Esophagus squamous epithelium (tissue), 5 donors: ENCODE measurements at places on chromosomes 7 and 10.

DNA sequence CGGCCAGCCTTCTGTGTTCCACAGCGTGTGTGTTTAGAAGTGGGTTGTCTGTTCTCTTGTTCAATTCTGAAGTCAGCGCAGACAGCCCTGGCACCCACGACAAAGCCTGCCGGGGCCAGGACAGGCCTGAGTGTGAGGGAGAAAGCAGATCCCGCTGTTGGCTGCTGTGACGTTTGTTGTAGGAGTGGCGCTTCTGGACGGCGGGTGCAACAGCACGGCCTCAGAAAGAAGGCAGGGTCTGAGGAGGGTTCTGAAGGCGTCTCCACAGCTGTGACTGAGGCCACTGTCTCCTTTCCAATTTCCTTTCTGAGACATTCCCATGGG is 76.2 kb downstream of the VIPR2 start:
- no peak for DNase-seq

- no peak for DNase-seq
Observed at GRCh38 chr7:98281757-98282606, 496 bp downstream of the BRI3 start.

- no peak for DNase-seq
Observed at GRCh38 chr10:12766223-12766622, 235.3 kb downstream of the CCDC3 start.

- no peak for DNase-seq
Observed at GRCh38 chr7:155166673-155167370, 96.7 kb downstream of the HTR5A start.

DNA sequence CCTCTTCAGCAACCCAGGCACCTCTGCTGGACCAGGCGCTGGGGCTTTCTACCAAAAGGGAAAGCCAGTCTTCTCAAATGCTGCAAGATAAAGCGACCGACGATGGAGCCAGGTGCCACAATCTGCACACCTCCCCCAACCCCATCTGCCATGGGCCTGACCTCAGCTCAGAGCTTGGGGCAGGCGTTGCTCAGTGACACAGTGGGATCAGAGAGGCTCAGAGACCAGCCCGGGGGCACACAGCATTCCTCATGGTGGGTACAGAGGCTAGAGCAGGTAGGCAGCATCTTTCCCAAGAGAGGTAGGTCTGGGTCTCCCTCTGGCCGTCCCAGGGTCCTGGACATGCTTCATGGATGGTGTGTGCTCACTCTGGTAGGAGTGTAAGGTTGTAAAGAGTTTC is 56.3 kb downstream of the ZMIZ1 start:
- no peak for DNase-seq

DNA sequence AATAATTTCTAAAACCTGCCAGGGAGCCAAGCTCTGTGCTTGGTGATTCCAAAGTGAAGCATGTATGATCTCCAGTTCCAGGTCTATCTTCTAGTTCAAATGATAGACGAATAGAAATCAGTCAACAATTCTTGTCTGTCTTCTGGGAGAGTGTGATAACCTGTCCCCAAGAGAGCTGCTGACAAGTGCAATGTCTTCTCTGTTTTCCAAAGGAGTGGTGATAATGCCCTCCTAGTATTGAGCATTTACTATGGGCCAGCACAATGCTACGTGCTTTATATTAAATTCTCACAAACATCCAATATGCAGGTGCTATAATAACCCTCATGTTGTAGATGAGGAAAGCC is 10.2 kb downstream of the MXI1 start:
- no peak for DNase-seq

DNA sequence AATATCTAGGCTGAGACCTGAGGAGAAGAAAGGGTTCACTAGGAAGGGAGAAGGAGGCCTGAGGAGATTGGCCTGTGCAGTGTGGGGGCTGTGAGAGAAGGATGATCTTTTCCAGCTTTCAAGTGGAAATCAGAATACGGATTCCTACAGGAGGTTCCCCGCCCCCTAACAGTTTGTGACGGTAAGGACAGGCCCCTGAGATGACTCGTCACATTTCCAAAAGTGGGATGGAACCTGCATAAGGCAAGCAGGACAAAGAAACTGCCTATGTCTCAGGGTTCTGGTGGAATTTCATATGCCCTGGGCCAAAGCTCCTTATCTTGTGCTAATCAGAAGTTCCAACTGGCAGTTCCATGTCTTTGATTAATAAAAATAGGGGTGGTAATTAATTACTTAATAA is 275.6 kb downstream of the SNX10 start:
- DNase-seq = no peak

DNA sequence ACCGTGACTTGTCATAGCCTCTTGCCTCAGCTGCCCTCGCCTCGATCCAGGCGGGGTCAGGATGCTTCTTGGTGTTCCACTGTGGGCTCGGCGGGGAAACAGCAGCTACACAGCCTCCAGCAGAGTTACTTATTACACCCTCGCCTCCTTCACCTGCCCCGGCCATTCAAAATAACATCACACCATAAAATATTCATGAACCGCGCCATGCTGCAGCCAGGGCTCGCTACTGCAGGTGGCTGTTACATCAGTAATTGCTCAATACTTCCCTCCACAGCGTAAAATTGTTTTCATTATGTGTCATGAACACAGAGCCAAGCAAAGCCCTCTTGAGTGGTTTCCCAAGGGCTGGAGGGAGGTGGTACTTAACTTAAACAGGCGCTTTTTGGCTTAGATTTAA is 241.5 kb upstream of the SP8 start:
- DNase-seq = no peak

DNA sequence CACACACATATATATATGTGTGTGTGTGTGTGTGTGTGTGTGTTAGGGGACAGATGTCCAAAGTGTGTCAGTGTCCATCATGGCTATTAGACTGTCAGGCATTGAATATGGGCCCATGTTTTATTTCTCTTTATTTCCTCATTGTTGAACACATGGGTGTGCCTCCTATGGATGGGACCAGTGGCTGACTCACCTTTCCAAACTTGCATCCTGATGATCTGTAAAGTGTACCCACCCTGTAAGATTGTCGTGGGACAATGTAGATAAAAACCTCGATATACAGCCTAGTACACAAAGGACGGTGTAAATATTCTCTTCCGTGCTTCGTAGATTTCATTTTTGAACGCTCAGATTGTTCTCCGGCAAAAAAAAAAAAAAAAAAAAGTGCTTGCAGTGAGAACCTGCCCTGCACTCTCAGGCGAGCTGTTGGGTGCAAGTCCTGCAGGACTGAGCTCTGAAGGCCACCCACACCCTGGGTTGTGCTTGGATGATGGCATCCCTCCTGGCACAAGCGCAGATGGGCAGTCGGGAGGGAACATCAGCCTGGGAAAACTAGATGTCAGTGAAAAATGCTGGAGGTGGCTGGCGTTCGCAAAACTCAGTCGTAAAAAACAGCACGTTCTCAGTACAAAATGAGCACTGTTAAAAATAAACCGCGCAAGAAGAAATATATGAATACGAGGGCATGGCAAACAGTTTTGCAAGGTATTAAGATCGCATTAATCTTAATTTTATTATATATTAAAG is 166.9 kb downstream of the CUX1 start:
- no peak for DNase-seq

- DNase-seq = no peak
Observed at GRCh38 chr10:95831515-95831914, 75.6 kb downstream of the ENTPD1 start.

- no peak for DNase-seq
Observed at GRCh38 chr10:49579621-49580020, 30.5 kb upstream of the SLC18A3 start.

DNA sequence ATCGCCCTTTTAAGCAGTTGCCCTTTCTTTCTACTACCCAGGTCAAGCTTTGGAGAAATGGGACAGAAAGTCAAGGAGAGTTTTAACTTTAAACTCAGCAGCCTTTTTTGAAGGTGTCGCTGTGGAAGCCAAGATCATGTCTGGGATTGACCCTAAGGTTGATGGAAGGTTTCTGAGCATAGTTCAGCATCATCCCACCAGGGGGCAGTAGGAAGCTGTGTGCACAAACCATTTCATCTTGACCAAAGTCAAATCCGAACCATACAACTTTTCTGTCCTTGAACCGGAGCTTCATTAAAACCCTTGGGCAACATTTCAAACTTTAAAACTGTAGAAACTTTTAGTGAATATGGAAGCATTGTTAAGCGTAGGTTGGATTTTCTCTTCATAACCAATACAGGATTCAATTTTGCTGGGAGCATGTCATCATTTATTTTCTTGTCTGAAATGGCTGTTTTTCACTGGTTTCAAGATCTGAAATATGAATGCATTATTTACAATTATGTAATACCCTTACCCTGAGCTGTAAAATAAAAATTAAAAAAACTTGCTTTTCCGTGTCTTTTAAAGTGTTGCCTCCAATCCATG is 214.4 kb upstream of the KIAA1217 start:
- DNase-seq = no peak

DNA sequence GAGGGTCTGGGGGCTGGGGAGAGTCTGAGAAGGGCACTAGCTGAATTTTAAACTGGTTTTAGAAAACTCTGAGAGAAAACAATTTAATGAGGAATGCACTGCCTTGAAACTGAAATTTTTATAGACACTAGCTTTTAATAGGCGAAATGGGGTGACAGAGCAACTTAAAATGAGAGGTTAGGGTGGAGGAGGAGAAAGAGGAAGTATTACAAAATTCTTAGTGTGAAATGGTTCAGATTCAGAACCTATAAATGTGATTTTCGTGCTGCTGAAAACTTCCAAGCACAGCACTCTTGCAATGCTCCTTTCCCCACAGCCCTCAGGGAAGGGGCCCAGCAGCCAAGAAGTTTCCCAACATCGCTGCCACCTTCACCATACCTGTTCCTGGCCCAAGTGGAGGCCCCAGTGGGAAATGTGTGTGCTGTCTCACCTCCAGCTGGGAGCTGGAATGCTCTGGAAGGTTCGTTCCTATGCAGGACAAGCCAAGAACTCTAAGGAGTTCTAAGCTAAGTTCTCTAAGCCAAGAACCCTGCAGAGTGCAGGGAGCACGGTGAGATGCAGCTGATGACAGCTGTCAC is 60.0 kb downstream of the ATXN7L1 start:
- no peak for DNase-seq

DNA sequence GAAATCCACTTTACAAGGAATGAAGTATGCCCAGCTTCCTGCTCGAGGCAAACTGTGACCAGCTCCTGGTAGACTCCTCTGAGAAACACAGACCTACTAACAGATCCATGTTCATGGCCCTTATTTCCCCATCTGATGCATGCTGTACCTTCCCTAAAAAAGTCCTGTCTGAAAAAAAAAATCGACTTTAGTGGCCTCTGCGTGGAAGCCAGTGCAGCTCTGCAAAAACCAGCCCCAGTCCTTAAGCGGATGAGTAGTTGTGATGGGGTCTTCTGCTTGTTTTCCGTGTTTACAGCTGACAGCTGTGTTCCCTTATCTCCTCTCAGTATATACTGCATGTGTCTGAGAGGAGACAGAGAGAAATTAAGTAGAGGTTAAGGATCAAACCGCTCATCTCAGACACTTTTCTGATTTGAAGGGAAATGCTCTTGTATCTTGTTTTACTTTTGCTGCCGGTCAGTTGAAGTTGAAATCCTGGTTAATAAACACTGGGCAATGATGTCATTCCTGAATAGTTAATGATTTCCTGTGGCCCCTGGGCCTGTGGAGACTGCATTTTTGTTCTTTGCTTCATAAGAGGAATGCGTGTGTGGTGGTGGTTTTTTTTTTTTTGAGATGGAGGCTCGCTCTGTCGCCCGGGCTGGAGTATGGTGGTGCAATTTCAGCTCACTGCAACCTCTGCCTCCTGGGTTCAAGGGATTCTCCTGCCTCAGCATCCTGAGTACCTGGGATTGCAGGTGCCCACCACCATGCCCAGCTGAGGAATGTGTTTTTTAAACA is 67.6 kb downstream of the DOCK1 start:
- DNase-seq = no peak

DNA sequence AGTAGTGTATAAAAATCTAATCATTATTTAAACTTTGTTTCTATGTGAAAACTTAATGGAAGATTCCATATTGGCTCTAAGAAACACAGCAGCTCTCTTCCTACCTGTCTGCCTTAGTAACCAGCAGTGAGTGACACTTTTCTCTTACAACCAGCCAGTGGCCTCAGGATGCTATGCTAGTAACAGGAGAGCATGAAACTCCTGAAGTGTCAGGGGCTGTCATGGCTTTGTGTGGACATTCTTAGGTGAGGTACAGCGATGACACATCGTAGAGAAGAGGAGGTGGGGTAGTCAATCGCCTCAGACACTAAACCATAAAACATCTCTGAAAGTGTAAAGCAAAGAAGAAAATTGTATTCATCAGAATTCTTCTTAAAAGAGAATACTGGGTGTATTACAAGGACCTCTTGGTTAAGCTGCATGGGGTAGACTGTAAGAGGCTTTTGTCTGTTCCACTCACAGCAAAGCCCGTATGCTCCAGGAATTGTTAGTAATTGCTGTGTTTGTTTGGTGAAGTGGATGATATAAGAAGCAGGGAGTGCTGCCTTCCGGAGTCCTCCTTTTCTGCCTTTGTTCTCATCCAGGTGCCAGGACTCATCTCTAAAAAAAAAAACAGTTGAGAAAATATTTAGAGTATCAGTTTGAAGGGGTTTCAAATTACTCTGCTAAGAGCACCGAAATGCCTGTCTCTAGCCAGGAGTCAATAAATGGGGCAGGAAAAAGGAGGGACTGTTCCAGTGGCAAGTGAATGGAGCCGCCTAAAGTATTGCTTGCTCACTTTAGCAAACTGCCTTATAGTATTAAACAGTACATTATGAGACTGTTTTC is 518.8 kb downstream of the CNTNAP2 start:
- no peak for DNase-seq

DNA sequence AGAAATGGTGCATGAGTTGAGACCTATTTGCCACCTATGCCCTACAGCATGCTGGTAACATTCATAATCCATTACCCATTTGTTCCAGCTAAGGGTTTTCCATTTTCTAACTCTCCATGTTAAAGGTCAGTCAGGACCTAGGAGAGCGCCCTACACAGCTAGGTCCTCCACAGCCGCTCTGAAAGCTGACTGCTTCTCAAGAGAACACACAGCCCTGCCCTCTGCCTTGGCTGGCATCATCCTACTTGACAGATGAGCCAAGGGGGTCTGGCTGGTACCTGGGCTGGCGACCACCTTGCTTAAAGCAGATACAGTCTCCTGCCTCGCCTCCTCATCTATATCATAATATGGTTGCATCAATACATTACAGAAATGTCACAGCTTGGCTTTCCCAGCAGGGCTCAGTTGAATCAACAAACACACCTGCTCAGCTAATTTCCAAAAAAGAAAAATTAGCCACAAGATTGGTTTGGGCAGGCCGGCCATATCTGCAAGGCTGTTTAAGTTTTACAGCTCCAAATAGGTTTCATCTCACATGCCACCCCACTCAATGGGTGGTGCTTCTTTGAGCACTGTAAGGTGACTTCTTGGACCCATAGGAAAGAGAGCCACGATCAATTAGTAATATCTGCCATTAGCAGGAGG is 17.3 kb downstream of the TLL2 start:
- DNase-seq = no peak

- DNase-seq = no peak
Observed at GRCh38 chr7:96979551-96980276, 25.6 kb upstream of the DLX6 start.
